Neural progenitor cell (in vitro differentiated cells): ENCODE measurements at places on chromosomes 1 and 21.

DNA sequence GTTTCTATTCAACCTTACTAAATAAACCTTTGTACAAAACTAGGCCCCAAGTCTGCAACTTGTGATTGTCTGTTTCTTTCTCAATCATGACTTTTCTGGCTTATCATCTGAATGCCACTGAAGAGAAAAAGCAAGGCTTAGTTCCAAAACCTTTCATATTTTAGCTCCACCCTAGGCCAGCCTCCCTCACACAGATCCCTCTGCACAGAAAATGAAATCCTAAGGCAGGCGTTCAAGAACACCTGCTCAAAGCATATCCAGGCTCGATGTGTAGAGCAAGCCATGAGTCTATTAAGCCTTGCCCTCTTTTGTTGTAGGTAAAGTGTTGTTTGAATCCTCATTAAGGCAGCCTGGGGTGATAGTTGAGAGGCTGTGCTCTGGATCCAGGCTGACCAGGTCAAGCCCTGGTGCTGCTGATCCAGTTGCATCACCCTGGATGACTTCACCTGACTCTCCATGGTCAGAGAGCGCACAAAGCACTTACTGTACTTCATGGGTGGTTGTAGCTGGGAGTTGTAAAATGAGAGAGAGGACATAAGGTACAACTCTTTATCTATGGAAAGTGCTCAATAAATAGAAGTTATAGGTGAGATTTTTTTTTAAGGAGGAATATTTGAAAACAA is 39.0 kb downstream of the FYB2 start:
- peak; percentile 36 for DNase-seq

DNA sequence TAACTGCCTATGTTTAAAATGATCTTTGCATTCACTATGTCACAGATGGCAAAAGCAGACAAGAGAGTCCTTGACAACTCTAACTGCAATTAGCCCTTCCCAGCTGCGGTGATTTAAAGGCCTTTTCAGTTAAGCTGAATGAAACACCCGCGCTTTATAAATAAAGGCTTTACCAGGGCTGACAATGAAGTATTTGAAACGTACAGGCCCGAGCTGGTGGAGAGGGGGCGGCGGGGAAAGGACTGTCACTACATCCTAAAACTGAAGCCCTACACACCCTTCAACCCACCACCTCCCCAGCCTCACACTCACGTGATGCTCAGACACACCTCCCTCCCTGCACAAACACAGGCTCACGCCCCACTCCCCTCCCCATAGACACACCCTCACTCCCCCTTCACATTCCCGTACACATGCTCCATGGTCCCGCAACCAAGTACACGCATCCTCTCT is 45.5 kb downstream of the GRIK3 start:
- peak; percentile 44 for DNase-seq

- no peak for DNase-seq
Measured at GRCh38 chr1:1540818-1541628, 599 bp upstream of the TMEM240 start.

- DNase-seq = no peak
Measured at GRCh38 chr21:44872323-44872648, 1.2 kb downstream of the PTTG1IP start.

DNA sequence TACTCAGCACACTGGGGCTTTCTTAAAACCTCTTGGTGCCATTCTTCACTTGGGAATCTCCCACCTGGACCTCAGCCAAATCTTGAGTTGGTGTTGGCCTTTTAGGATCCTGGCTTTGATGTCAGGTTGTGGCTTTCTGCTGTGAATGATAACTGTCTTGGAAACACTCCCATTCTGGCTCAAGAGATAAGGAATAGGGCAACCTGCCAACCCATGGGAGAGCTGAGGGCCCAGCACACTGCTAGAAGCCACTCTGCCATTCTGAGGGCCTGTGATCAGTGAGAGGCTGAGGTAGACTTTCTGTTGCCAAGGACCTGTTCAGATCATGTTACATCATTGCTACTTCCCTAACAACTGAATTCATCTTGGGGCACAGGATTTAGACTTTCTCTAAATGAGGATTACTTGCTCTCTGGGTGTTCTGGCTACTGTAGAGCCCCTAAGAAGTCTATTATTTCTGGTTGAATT is 45.8 kb downstream of the TTC39A start:
- peak; percentile 40 for DNase-seq

- DNase-seq = no peak
Measured at GRCh38 chr21:39189857-39190604, 6.8 kb upstream of the PSMG1 start.

- DNase-seq = no peak
Measured at GRCh38 chr1:62688687-62689085, 500 bp upstream of the DOCK7 start.

DNA sequence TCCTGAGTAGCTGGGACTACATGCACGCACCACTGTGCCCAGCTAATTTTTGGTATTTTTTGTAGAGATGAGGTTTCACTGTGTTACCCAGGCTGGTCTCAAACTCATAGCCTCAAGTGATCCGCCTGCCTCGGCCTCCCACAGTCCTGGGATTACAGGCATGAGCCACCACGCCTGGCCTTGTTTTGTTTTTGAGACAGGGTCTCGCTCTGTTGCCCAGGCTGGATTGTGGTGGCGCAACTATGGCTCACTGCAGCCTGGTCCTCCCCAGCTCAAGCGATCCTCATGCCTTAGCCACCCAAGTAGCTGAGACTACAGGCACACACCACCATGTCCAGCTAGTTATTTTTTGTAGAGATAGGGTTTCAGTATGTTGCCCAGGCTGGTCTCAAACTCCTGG is 26.0 kb downstream of the PARK7 start:
- no peak for DNase-seq
